Cardiac muscle cell (in vitro differentiated cells and primary cell): ENCODE measurements at places on chromosomes 5 and 9. TPM values are rescaled to one million over a fixed set of nuclear protein-coding genes. Genes with fewer than 3 reads are reported as not detected.

MARVELD2 gene
- polyA plus RNA-seq = 4.9 TPM in 2 replicates

PDE4D gene
- 21.9 and 28.7 TPM in 2 replicates for polyA plus RNA-seq

F12 gene
- polyA plus RNA-seq = 5.0 and 13.6 TPM in 2 replicates

CTNND2 gene
- 7.5 and 12.7 TPM in 2 replicates for polyA plus RNA-seq

ZMAT2 gene
- polyA plus RNA-seq = 42.1 and 49.0 TPM in 2 replicates

NIPAL4 gene
- polyA plus RNA-seq = 0.17 and 0.37 TPM in 2 replicates

PCDHB5 gene
- polyA plus RNA-seq = 10.1 and 30.0 TPM in 2 replicates

RNF208 gene
- polyA plus RNA-seq = 6.1 and 8.1 TPM in 2 replicates

PCDHB10 gene
- 7.8 and 9.0 TPM in 2 replicates for polyA plus RNA-seq

HINT1 gene
- 456 and 460 TPM in 2 replicates for polyA plus RNA-seq

PCDHA1 gene
- 0.29 and 0.69 TPM in 2 replicates for polyA plus RNA-seq

ZNF354C gene
- 0.28 and 1.9 TPM in 2 replicates for polyA plus RNA-seq

POU5F2 gene
- polyA plus RNA-seq = 0.31 and 0.64 TPM in 2 replicates

FBXL7 gene
- polyA plus RNA-seq = 16.7 and 17.4 TPM in 2 replicates

WWC1 gene
- 6.0 and 6.9 TPM in 2 replicates for polyA plus RNA-seq

B4GALT7 gene
- polyA plus RNA-seq = 31.6 and 42.3 TPM in 2 replicates

ST8SIA4 gene
- polyA plus RNA-seq = 0.02 and 0.26 TPM in 2 replicates

IFNA1 gene
- polyA plus RNA-seq = not detected in 2 replicates

LRRC19 gene
- 0.21 and 0.44 TPM in 2 replicates for polyA plus RNA-seq

CAMK2A gene
- 11.8 and 19.0 TPM in 2 replicates for polyA plus RNA-seq

C9orf152 gene
- polyA plus RNA-seq = not detected in 2 replicates

ASPN gene
- polyA plus RNA-seq = 0.24 TPM in 1 of 2 replicates, not detected in the other

MLANA gene
- 0.94 TPM in 1 of 2 replicates, not detected in the other for polyA plus RNA-seq

CAST gene
- 85.2 and 94.5 TPM in 2 replicates for polyA plus RNA-seq

SLC25A48 gene
- polyA plus RNA-seq = 0.13 TPM in 1 of 2 replicates, not detected in the other

FOXD4L6 gene
- polyA plus RNA-seq = 0.23 TPM in 1 of 2 replicates, not detected in the other

MED22 gene
- polyA plus RNA-seq = 60.6 and 74.9 TPM in 2 replicates

FGF1 gene
- polyA plus RNA-seq = not detected in 2 replicates

FYB1 gene
- polyA plus RNA-seq = not detected in 2 replicates

CDH9 gene
- not detected in 2 replicates for polyA plus RNA-seq

PNPLA7 gene
- 1.4 and 1.6 TPM in 2 replicates for polyA plus RNA-seq

FASTKD3 gene
- 10.4 and 11.0 TPM in 2 replicates for polyA plus RNA-seq

INSL4 gene
- not detected in 2 replicates for polyA plus RNA-seq

SLC34A3 gene
- 0.24 TPM in 1 of 2 replicates, not detected in the other for polyA plus RNA-seq

CYSRT1 gene
- 3.1 and 6.6 TPM in 2 replicates for polyA plus RNA-seq

SPATA31C1 gene
- polyA plus RNA-seq = not detected in 2 replicates

PCDHGA8 gene
- 0.37 and 1.0 TPM in 2 replicates for polyA plus RNA-seq

SV2C gene
- 0.13 TPM in 1 of 2 replicates, not detected in the other for polyA plus RNA-seq

LCN2 gene
- polyA plus RNA-seq = 1.2 TPM in 1 of 2 replicates, not detected in the other

ADAMTS6 gene
- polyA plus RNA-seq = 3.3 and 8.8 TPM in 2 replicates

LCN1 gene
- 0.37 and 1.2 TPM in 2 replicates for polyA plus RNA-seq

NUTM2G gene
- 0.40 and 0.91 TPM in 2 replicates for polyA plus RNA-seq

PRUNE2 gene
- 5.5 and 12.7 TPM in 2 replicates for polyA plus RNA-seq

CXXC5 gene
- 70.4 and 79.4 TPM in 2 replicates for polyA plus RNA-seq

FSD1L gene
- 10.1 and 11.9 TPM in 2 replicates for polyA plus RNA-seq

NEUROG1 gene
- polyA plus RNA-seq = not detected in 2 replicates

DND1 gene
- 0.86 and 0.94 TPM in 2 replicates for polyA plus RNA-seq
